Activated CD4-positive, alpha-beta memory T cell treated with anti-CD3 and anti-CD28 coated beads for 36 hours (primary cell): ENCODE measurements at places on chromosomes 3 and 15. TPM values are rescaled to one million over a fixed set of nuclear protein-coding genes. Genes with fewer than 3 reads are reported as not detected.

Gene PLSCR2
- total RNA-seq: not detected

Gene UBAP1L
- total RNA-seq: 2.4 TPM

Gene CPNE9
- total RNA-seq: not detected

Gene ZBBX
- not detected for total RNA-seq

Gene KPNA1
- 46.0 TPM for total RNA-seq

Gene LRRC31
- not detected for total RNA-seq

Gene CHRM5
- not detected for total RNA-seq
